ENCODE measurements at places on chromosomes 2 and 18. TPM values are rescaled to one million over a fixed set of nuclear protein-coding genes. Genes with fewer than 3 reads are reported as not detected.

UBE2F gene
- 35.4 TPM for polyA plus RNA-seq

SCRN3 gene
- 25.5 TPM for polyA plus RNA-seq

EVX2 gene
- not detected for polyA plus RNA-seq

PLB1 gene
- 1.4 TPM for polyA plus RNA-seq

SETBP1 gene
- 19.9 TPM for polyA plus RNA-seq

COQ10B gene
- 12.5 TPM for polyA plus RNA-seq
